ENCODE measurements at places on chromosomes 2 and 18.
A peak's percentile ranks its signal among the peaks of the same experiment; 100 is the strongest.

DNA sequence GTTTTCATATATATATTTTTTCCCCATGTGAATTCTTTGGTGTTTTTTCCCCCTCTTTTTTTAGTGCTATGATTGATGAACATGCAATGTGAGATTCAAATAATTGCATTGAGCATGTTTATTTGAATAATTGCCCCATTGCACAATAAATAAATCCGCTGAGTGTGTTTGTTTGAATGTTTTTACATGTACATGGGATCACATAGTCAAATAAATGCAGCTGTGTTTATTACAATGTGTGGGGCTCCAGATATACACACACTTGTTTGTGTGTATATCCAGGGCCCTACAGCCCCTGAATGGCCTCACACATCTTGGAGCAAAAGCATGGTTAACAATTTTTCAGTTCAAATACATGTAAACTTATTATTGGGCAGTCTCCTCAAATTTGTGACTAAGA, 134.5 kb downstream of the ZEB2 start:
- no peak for DNase-seq

GRCh38 chr18:40168026-40168425, 1787.0 kb upstream of the PIK3C3 start:
- DNase-seq: no peak

DNA sequence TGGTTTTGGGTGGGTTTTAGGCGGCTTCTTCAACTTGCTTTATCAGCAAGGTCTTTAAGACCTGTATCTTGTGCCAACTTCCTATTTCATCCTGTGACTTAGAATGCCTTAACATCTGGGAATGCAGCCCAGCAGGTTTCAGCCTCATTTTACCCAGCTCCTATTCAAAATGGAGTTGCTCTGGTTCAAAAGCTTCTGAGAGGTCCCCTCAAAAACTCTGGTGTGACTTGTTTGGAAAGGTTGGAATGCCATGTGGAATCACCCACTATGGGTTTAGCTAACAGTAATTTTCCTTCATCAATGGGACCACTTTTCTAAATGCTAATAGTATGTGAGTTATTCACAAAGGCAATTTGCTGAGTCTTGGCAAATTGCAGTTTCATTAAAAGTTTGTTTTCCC, 509.4 kb upstream of the SMIM21 start:
- no peak for DNase-seq

- DNase-seq: no peak
Measured at GRCh38 chr2:212919238-212919637, 232.2 kb downstream of the IKZF2 start.

DNA sequence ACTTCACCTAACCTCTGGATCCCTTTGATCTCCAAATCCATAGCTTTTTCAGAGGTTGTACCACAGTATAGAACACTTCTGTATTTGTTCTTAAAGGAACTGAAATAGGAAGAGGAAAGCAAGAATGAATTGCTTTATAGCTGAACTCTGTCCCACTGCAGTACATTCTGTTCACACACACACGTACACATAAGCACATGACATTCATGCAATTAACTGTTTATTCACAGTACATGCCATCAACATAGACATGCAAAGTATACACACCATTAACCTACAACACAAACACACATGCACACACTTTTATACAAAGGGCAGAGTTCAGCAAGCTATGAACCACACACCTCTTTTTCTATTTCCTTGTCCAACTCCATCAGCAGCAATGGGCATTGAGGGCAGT, 43.2 kb downstream of the MRPL33 start:
- DNase-seq: no peak

GRCh38 chr2:46339676-46340459, 42.7 kb downstream of the EPAS1 start:
- no peak for DNase-seq

GRCh38 chr2:199680482-199680881, 170.5 kb downstream of the FTCDNL1 start:
- no peak for DNase-seq

- no peak for DNase-seq
Measured at GRCh38 chr2:199261936-199262335, 195.8 kb downstream of the SATB2 start.

DNA sequence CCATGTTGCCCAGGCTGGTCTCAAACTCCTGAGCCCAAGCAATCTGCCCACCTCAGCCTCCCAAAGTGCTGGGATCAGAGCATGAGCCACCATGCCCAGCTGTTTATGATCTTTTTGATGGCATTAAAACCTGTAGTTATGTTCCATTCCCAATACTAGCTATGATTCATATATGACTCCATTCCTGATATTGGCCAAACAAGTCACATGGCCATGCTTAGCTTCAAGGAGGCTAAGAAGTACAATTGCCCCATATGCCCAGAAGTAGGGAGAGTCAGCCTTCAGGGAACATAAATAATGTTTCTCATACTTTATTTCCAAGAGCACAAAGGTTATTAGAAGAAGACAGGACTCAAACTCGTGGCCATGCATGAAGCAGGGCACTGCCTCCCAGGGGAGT, 132.4 kb upstream of the RAB6C start:
- no peak for DNase-seq

DNA sequence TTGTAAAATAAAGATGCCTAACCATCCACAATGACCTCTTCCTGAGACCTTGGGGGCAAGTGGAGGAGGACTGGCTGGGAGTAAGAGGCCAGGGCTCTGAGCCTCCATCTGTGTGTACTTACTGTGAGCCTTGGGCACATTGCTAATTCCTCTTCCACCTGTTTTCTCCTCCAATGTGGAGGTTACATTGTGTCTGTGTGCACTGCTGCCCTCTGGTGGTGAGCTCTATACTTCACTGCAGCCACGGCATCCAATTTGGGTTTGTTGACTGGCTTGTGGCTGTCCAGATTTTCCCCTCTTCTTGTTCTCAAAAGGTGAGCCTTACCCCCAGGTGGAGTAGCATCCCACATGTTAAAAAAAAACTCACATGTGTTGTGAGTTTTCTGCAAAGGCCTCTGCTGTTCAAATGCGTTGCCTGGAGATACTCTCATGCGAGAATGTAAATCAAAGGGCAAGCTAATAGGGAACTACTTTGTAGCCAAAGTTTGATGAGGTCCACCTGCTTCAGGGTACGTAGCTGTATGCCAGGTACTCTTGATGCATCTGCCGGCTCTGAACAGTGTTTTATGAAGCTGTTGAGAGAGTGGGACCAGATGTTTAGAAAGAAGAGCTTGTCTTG, 80.8 kb downstream of the APOB start:
- peak; percentile 64 for DNase-seq
